Iris pigment epithelial cell (primary cell): ENCODE measurements at places on chromosomes 12 and 14.

GRCh38 chr14:55936691-55937090, 181.5 kb upstream of the PELI2 start:
- no peak for DNase-seq

- DNase-seq: peak; percentile 98
Measured at GRCh38 chr14:61553730-61554641, 141.3 kb upstream of the HIF1A start.

DNA sequence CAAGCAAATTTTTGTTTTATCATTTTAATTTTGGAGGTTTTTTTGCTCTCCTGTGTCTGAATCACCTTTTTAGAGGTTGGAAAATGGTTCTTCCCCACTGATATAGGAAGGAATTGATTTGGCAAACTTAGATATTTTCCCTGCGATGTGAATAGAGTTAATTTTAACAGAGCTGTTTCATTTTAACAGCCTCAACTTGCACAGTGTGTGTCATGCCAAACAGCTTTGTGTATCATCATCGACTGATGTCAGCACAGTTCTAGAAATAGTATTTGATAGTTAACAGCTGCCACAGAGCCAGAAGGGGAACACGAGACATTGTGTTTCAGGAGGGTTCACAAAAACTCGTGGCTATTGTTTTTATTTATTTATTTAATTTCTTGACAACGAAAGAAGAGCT, 243.1 kb upstream of the FOXN3 start:
- no peak for DNase-seq

DNA sequence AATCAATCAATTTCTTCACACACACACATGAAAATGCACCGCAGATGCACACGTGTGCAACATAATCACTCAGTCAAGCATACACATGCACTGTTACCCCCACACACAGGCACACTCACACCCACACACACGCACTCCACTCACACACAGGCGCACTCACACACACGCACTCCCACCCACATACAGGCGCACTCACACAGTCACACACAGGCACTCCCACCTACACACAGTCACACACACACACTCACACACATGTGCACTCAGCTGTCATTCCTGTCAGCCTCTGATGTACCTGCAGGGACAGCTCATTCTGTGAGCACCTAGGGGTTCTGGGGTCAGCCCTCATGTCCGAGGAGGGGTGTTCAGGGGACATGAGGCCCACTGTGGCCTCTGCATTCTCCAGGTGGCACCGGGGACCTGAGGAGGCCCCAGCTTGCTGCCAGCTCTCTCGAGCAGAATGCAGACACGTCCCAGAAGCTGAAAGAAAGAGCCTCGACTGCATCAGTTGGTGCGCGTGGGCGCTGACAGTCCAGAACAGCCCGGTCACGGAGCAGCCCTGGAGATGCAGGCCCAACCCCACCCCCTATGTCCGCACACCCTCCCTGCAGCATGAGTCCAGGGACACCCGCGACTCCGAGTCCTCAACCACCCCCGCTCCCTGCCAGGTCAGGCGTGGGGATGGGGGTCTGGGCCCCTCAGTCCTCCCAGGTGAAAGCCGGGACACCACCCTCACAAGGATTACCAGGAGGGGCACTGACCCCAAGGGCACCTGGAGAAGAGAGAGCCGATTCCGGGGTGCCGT, 69.3 kb downstream of the NOC4L start:
- DNase-seq: no peak

- DNase-seq: no peak
Measured at GRCh38 chr12:63968673-63969072, 124.2 kb downstream of the SRGAP1 start.

GRCh38 chr14:76320486-76320885, 55.5 kb upstream of the ESRRB start:
- DNase-seq: no peak
